ENCODE measurements at places on chromosomes 7 and 10. TPM values are rescaled to one million over a fixed set of nuclear protein-coding genes. Genes with fewer than 3 reads are reported as not detected.

The TFEC gene
- total RNA-seq: 0.28 TPM

The PDE1C gene
- not detected for total RNA-seq

- no peak for DNase-seq
Measured at GRCh38 chr7:114539575-114539974, 125.0 kb downstream of the FOXP2 start.

DNA sequence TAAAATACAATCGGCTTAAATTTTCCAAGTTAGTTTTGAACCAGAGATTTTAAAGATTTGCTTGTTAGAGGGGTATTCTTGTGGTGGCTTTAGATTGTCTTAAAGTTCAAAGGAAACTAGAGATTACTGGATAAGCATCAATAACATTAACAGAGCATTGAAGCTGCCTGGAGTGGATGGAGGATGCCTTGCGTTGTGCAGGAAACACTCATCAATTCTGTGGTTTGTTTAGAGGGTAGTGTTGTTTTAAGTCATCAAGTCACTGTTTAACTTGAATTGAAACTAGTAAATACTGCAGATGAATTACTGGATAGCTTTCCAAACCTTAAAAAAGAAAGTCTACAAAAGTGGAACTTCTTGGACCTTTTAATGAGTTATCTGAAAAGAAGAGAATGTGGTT is 218.6 kb downstream of the CELF2 start:
- DNase-seq: peak; percentile 52

The RHBDD2 gene
- total RNA-seq: 51.7 TPM

DNA sequence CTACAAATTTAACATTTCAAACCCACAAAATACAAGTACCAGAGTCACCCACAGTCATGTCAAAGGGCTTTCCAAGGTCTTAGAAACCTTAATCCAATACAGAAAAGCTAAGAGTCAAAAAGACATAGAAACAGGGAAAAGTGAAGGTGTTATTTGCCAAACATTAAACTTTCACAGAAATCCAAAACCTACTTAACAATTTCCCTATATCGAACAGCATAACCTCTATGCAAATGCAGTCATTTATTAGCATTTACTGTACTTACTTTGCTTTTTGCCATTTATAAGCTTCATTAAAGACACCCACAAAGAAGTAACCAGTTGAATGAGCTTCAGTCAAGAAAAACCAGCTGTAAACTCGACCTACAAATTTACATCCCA is 1.6 kb downstream of the PANK1 start:
- no peak for DNase-seq

The FAM25C gene
- total RNA-seq: not detected

DNA sequence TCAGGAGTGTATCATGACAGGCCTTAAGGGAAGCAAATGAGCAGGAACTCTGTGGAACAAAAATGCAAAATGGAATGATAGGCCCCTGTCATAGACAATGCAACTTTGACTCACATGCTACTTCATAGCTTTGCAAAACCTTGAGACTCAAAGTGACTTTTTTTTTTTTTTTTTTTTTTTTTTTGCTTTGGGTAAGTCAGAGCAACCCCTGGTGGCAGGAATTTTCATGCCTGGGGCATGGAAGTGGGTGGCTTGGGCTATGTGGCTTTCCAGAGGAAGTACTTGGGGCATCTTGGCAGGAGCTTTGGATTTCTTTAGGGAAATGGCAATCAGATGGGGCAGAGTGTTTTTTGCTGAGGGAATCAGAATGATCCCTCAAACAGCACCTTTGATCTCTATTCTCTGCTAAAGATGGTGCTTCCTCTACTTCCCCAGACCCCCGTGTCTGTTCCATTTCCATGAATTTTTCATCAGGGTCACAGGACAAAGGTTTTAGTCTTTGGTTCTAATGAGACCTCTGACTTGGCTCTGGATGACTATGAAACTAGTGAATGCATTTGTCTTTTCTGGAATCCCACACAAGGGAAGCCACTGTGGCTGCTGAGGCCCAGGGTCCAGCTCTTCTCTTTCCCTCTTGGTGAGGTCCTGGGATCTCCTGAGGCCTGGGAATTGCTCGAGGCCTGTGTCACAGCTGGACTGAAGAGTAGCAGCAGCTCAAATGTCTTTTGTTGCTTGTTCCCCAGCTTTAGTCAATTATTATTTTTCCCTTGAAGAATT is 62.8 kb downstream of the TACC2 start:
- DNase-seq: no peak

GRCh38 chr10:33398796-33399195 is 64.3 kb upstream of the NRP1 start:
- DNase-seq: no peak

- no peak for DNase-seq
Measured at GRCh38 chr10:44982114-44982460, 3.5 kb upstream of the DEPP1 start.

GRCh38 chr7:98133181-98133580 is 26.5 kb downstream of the LMTK2 start:
- peak; percentile 26 for DNase-seq

The APBB1IP gene
- 82.2 TPM for total RNA-seq

DNA sequence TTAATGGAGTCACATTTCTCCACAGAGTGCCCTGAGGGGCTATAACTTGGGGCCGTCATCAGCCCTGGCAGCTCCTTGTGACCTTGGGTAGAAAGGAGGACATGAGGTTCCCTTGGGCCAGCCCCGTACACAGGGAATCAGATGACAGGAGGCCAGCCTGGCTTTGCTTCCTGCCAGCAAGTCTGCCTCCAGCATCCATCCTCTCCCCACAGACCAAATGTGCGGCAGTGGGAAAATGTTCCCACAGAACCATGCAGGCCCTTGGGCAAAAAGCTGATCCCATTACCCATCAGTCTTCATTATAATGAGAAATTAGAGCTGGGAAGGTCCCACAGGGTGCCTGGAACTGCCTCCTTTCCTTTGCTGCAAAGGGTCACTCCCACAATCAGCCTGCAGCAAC is 908.3 kb downstream of the GRID1 start:
- no peak for DNase-seq

DNA sequence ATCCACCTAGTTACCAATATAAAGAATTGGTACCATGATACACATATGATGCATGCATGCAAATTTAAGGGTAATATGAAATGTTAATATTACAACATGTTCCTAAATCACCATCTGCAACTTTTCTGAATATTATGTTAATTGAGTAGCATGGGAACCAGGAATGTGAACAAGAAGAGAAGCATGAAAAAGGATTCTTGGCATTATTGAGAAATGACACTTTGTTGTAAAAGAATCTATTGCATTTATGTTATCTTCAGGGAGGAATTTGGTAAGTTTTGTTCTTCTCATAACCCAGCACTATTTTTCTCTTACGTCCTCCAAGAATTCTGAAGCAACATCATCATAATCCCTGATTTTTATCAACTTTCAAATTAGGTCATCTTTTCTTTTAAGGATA is 159.9 kb upstream of the SLC25A13 start:
- DNase-seq: no peak

- DNase-seq: no peak
Measured at GRCh38 chr10:117725993-117726392, 183.4 kb downstream of the EMX2 start.

The ADCY1 gene
- total RNA-seq: 3.9 TPM

- no peak for DNase-seq
Measured at GRCh38 chr7:25907731-25908130, 244.3 kb upstream of the NFE2L3 start.

DNA sequence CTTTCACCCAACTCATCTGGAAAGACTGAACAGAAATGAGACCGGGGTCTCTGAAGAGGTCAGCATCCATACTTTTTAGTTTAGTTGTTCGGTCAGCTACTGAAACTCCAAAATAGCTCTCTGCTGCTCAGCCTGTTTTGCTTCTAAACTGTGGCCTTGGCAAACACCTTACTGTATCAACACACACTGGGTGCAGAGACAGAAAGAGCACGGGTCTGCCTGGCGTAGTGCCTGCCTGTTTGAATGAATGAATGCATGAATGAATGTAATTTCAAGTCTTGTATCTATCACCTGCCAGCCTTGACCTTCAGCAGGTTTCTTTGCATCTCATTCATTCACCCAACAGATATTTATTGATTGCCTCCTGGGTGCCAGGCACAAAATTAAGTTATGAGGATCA is 98.4 kb downstream of the PLPP4 start:
- DNase-seq: no peak

GRCh38 chr10:132134241-132135052 is 52.3 kb upstream of the DPYSL4 start:
- DNase-seq: no peak

The LLCFC1 gene
- total RNA-seq: not detected

GRCh38 chr7:155402941-155403340 is 55.0 kb upstream of the EN2 start:
- no peak for DNase-seq

DNA sequence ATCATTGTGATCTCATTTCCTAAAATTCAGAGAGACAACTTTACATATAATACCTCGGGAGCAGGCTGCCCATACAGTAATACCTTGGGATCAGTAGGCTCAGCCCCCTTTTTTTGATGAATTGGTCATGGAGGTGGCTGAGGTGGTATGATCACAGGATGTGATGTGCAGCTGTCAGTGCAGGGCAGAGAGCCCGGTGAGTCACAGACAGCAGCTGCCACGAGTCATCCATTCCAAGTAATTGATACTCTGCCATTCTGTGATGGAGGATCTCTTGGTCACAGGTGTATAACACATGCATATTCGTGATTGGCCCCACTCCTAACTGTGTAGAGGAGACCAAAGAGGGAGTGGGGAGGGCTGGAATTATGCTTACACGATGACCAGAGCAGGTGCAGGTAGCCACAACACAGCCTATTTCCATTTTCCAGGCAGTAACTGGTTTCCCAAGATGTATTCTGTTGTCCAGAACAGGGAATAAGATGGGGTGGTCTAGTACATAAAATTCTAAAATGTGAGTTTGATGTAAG is 14.1 kb downstream of the NRCAM start:
- DNase-seq: no peak

DNA sequence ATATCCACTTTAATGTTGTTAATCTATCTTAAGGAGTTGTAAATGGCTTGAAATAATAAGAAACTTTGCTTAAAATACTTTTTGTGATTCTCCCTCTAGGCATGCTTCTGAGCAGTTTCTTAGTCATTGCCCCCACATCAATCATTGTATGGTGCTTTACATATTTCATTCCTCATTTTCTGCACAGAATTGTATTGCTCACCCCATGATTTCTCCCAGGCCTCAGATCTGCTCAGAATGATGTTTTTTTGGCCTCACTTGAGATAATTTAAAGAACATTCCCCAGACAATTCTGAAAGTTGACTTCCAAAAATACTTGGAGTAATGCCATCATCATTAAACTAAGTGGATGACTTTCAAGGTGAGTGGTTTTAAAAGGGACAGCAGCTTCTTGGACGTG is 82.1 kb upstream of the PRPS1L1 start:
- no peak for DNase-seq

DNA sequence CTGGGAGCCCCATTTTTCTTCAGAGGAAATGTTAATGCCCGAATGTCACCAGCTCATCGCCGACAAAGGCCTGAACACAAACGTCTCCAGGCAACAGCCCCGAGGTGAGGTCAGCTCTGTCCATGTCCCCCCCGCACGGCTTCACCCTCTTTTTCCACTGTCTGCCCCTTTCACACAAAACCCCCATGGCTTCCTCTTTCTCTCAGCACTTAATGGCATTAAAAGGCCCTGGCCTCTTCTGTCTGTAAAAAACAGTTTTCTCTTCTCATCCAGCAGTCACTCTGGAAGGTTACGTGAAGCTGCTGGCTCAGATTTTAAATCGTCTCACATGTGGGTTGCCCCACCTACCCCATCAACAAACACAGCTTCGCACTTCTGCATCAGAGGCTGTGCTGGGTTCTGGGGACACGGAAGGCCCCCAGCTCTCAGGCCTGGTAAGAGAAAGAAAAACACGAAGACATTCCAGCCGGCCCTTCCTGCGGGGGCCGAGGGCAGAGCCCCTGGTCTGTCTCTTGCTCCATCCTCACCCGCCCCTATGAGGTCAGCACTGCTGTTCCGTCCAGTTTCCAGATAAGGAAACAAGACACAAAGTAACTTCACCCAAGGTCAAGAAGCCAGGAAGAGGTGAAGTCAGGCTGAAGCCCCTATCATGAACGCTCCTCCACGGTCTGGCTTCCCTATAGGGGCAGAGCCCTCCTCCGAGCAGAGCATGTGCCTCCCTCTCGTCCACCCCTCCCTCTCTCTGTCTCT is 91.1 kb upstream of the PDGFA start:
- no peak for DNase-seq

DNA sequence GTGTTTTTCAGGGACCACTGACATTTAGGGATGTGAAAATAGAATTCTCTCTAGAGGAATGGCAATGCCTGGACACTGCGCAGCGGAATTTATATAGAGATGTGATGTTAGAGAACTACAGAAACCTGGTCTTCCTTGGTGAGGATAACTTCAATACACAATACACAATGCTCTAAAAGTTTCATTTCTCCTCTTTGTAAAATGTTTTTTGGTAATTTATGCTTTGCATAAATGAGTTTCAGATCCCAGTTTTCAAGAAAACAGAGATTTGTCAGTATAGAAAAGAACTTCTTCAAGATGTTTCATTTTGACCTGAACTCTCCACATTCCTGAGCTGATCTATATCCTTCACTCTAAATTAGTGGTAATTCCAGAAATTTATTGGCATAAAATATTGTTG is 14.2 kb downstream of the ZNF92 start:
- no peak for DNase-seq

The PHYH gene
- 11.2 TPM for total RNA-seq

The FLNC gene
- not detected for total RNA-seq

GRCh38 chr10:60040014-60040662 is 133.8 kb upstream of the CCDC6 start:
- DNase-seq: no peak

The EDRF1 gene
- 33.8 TPM for total RNA-seq

Measured in activated CD4-positive, alpha-beta memory T cell treated with anti-CD3 and anti-CD28 coated beads, Interleukin-2, amount 10 ng/mL, durations not matched to agents 7 days and 5 days (primary cell).